CD4-positive, alpha-beta memory T cell (primary cell): ENCODE measurements at places on chromosomes 11 and 22. TPM values are rescaled to one million over a fixed set of nuclear protein-coding genes. Genes with fewer than 3 reads are reported as not detected.

- H3K4me3 ChIP-seq: no peak overlapping the region
- H3K27me3 ChIP-seq: no peaks in the 10 kb centered on the region
- H3K36me3 ChIP-seq: no peaks in the 10 kb centered on the region
- H3K4me1 ChIP-seq: no peaks in the 10 kb centered on the region
Observed at GRCh38 chr11:98979205-98979604, 41.5 kb upstream of the CNTN5 start.

The C11orf42 gene
- not detected for total RNA-seq

DNA sequence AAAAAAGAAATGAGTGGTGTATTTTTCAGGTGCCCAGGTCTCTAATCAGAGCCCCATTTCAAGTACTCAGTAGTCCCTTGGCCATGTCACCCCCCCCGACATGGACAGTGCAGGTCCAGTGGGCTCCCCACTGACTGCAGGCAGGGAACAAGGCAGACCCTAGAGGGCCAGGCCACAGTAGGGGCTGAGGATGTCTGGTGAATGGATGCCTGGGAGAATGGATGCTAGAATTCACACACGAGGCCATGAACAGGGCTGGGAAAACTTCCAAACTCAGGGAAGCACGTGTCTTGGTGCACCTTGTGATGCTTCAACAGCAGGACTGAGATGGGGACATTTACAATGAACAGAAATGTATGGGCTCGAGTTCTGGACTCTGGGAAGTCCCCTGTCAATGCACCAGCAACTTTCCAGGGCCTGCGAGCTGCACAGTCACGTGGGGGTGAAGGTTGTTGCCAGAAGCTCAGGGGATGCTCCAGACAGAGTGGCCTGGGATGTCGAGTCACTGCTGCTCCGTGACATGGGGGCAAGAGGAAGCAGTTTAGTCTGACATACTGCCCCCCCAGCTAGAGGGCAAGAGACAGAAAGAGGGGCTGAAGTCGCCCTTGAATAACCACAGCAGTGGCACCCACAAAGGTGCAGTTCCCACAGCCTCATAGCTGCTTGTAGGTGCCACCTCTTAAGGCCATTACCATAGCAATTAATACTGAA, 3.1 kb downstream of the APOBEC3G start:
- H3K27me3 ChIP-seq: no peaks in the 10 kb centered on the region
- peak overlapping the region; percentile 29 for H3K27ac ChIP-seq
- no peak overlapping the region for H3K4me3 ChIP-seq
- peaks cover 55% of the 10 kb centered on the region for H3K4me1 ChIP-seq
- peaks cover 20% of the 10 kb centered on the region for H3K36me3 ChIP-seq

The CNTF gene
- total RNA-seq: 2.6 TPM

GRCh38 chr11:19380375-19380774, 139.6 kb upstream of the E2F8 start:
- H3K36me3 ChIP-seq: no peaks in the 10 kb centered on the region
- no peaks in the 10 kb centered on the region for H3K4me1 ChIP-seq
- H3K27ac ChIP-seq: no peak overlapping the region
- DNase-seq: no peak
- no peak overlapping the region for H3K4me3 ChIP-seq

The MMP7 gene
- total RNA-seq: not detected

GRCh38 chr22:49958366-49958921, 2.1 kb upstream of the PIM3 start:
- H3K4me1 ChIP-seq: peaks cover 21% of the 10 kb centered on the region
- H3K36me3 ChIP-seq: peaks cover 11% of the 10 kb centered on the region
- no peaks in the 10 kb centered on the region for H3K27me3 ChIP-seq

DNA sequence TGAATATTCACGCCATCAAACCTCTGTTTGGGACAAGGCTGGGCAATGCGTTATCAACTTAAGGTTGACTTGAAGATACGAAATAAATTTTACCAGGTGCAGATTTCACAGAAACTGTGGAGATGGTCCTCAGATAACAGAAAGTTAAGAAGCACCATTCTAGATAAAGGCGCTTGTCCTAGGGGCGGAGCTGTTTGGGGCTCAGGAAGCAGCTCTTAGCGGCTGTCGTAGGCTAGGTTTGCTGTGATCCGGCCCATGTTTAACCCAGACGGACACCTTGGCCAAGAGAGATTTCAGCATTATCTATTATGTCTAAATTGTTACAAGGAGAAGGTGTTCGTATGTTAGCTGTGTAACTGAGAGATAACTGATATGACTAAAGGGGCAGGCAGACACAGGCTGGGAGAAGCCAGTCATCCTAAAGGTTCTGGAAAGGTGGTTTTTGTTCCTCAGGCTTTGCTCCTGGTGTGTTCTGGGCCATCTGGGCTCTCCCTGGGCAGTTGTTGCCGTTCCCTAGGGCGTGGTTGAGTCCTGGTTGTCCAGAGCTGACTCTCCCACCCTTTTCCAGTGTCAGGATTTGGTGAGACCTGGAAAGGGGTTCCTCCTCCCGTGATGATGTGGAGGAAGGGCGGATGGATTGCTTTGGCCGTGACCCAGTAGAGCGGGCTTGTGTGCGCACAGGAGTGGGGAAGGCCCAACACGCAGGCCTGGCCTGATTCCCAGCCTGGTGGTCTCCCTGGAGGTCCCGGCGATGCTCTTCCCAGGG, 25.8 kb downstream of the TPCN2 start:
- H3K4me1 ChIP-seq: peaks cover 7% of the 10 kb centered on the region
- H3K4me3 ChIP-seq: no peak overlapping the region
- no peak for DNase-seq

The MMP12 gene
- not detected for total RNA-seq

The PGA4 gene
- total RNA-seq: not detected

The APOL1 gene
- 27.5 TPM for total RNA-seq

- H3K4me3 ChIP-seq: no peak overlapping the region
- H3K36me3 ChIP-seq: no peaks in the 10 kb centered on the region
- no peak for DNase-seq
- H3K27me3 ChIP-seq: no peaks in the 10 kb centered on the region
- H3K27ac ChIP-seq: peak overlapping the region; percentile 4
- peaks cover 20% of the 10 kb centered on the region for H3K4me1 ChIP-seq
Observed at GRCh38 chr22:19843857-19844376, 10.8 kb downstream of the GNB1L start.

- H3K36me3 ChIP-seq: peaks cover 32% of the 10 kb centered on the region
- no peak for DNase-seq
- H3K27me3 ChIP-seq: no peaks in the 10 kb centered on the region
- peaks cover 28% of the 10 kb centered on the region for H3K4me1 ChIP-seq
- peak overlapping the region; percentile 90 for H3K4me3 ChIP-seq
Observed at GRCh38 chr22:41469218-41469851, 418 bp downstream of the ACO2 start.

The PKNOX2 gene
- total RNA-seq: not detected

The TRIM66 gene
- total RNA-seq: 25.0 TPM

The CHRNA10 gene
- 5.5 TPM for total RNA-seq

GRCh38 chr22:37501610-37502341, 15.6 kb upstream of the MFNG start:
- no peaks in the 10 kb centered on the region for H3K36me3 ChIP-seq
- H3K27ac ChIP-seq: no peak overlapping the region

The OR52I1 gene
- total RNA-seq: not detected

- H3K36me3 ChIP-seq: peaks cover 35% of the 10 kb centered on the region
- no peak overlapping the region for H3K27ac ChIP-seq
- no peaks in the 10 kb centered on the region for H3K4me1 ChIP-seq
- DNase-seq: no peak
- H3K27me3 ChIP-seq: no peaks in the 10 kb centered on the region
Observed at GRCh38 chr11:47162426-47162825, 14.3 kb downstream of the ARFGAP2 start.

GRCh38 chr11:123493349-123494063, 63.4 kb downstream of the GRAMD1B start:
- no peaks in the 10 kb centered on the region for H3K36me3 ChIP-seq
- no peaks in the 10 kb centered on the region for H3K4me1 ChIP-seq
- H3K27ac ChIP-seq: no peak overlapping the region
- no peaks in the 10 kb centered on the region for H3K27me3 ChIP-seq

The NEFH gene
- total RNA-seq: 0.47 TPM

DNA sequence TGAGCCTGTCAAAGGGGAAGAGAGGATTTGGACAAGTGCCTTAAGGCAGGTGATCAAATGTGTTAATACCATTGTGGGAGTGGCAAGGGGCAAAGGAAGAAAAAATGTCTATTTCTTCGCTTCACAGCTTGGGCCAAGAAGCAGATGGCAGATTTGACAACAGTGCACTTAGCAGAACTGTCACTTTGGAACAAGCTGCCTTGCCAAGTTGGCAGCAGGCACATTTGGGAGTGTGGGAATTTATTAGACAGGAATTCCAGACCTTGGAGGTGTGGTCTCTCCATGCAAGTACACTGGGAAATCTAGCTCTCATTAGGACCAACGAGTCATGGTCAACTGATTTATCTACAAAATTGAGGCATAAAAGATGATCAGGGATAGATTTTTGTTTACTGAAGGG, 265.1 kb downstream of the NELL1 start:
- no peaks in the 10 kb centered on the region for H3K36me3 ChIP-seq
- no peak overlapping the region for H3K4me3 ChIP-seq
- H3K27me3 ChIP-seq: no peaks in the 10 kb centered on the region
- H3K4me1 ChIP-seq: no peaks in the 10 kb centered on the region

The PRG2 gene
- total RNA-seq: not detected

The SERGEF gene
- total RNA-seq: 54.1 TPM

DNA sequence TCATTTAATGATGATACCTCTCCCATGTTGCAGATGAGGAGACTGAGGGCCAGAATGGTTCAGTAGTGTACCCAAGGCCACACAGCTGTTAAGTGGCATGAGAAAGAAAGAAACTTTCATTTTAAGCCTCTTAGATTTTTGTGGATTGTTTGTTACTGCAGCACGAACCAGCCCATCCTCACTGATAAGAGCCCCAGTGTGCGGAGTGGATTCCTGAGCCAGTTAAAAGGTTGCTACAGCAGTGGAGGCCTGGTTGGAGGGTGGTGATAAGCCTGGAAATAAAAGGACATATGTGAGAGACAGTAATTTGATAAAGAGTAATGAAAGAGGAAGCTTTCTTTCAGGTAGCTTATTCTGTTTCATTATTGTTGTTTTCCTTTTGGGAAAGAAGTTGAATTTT, 89.0 kb downstream of the ATXN10 start:
- H3K36me3 ChIP-seq: no peaks in the 10 kb centered on the region
- no peak for DNase-seq
- no peak overlapping the region for H3K4me3 ChIP-seq
- no peaks in the 10 kb centered on the region for H3K4me1 ChIP-seq
- H3K27me3 ChIP-seq: no peaks in the 10 kb centered on the region

- no peak overlapping the region for H3K27ac ChIP-seq
- H3K36me3 ChIP-seq: no peaks in the 10 kb centered on the region
- H3K4me3 ChIP-seq: no peak overlapping the region
- no peak for DNase-seq
Observed at GRCh38 chr22:19238900-19239299, 52.6 kb downstream of the CLTCL1 start.

GRCh38 chr11:95072948-95073347, 6.2 kb downstream of the SRSF8 start:
- DNase-seq: no peak
- peaks cover 26% of the 10 kb centered on the region for H3K4me1 ChIP-seq
- no peak overlapping the region for H3K4me3 ChIP-seq
- H3K36me3 ChIP-seq: no peaks in the 10 kb centered on the region
- no peaks in the 10 kb centered on the region for H3K27me3 ChIP-seq
- H3K27ac ChIP-seq: no peak overlapping the region

The GLYAT gene
- not detected for total RNA-seq

The SCGB1C1 gene
- total RNA-seq: not detected

- no peak overlapping the region for H3K4me3 ChIP-seq
- H3K36me3 ChIP-seq: no peaks in the 10 kb centered on the region
- peaks cover 9% of the 10 kb centered on the region for H3K4me1 ChIP-seq
- no peak overlapping the region for H3K27ac ChIP-seq
- no peaks in the 10 kb centered on the region for H3K27me3 ChIP-seq
Observed at GRCh38 chr11:103322821-103323220, 213.6 kb downstream of the DYNC2H1 start.

The ARFGAP3 gene
- total RNA-seq: 44.7 TPM
